Activated CD4-positive, CD25-positive, alpha-beta regulatory T cell (primary cell): ENCODE measurements at places on chromosomes 3 and 15.

GRCh38 chr15:83422541-83422940 lies 24.6 kb upstream of the SH3GL3 start:
- DNase-seq = no peak

DNA sequence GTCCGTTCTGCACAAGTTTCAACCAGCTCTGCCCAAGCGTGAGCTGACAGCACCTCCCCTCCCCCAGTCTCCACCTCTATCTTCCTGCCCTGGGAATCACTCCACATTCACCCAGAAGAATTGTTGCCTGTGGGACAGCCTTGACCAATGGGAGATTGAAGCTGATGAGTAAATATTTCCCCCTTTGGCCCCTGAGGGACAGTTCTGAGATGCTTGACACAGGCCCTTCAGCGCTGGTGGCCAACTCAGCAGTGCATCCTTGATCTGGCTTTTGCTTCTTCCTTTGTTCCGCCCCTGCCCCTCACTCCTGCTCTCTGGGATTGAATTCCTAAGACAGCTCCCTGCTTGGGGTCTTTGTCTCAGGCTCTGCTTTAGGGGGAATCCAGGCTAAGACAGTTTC lies 13.1 kb upstream of the SKIC8 start:
- no peak for DNase-seq

GRCh38 chr15:91061997-91062396 lies 38.1 kb upstream of the SV2B start:
- no peak for DNase-seq

GRCh38 chr3:153972862-153973261 lies 148.3 kb upstream of the ARHGEF26 start:
- no peak for DNase-seq

DNA sequence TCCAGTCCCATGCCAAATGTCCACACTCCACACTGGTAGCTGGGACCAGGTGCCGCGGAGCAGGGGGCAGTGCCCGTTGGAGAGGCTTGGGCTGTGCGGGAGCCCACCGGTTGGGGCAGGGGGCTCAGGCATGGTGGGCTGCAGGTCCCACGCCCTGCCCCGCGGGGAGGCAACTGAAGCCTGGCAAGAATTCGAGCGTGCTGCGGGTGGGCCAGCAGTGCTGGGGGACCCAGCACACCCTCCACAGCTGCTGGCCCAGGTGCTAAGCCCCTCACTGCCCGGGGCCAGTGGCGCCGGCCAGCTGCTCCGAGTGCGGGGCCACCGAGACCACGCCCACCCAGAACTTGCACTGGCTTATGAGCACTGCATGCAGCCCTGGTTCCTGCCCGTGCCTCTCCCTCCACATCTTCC lies 479.4 kb downstream of the ZNF385D start:
- no peak for DNase-seq

DNA sequence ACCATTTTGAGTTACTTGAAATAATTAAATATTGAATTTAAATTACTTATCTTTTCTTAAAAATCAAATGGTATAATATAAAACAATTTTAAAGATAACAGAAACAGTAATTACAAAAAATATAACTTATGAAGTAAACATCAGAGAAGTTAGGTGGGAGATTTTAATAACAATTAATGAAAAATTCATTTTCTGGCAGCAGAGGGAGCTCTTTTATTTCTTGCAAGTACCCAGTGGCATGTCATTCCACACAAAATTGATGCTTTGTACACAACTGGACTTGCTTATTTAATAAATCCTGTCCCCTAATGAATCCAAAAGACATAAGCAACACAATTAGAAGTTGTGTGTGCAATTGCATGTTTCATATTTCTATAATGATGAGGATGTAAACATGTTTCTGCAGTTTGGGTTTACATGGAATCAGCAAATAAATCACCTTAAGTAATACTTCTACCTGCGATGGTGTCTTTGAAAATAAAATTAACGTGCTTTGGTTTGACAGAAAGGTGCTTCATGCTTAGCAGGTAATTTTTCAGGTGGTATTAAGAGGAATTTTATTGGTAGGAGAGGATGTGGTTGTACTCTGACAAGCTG lies 861.3 kb downstream of the ZPLD1 start:
- DNase-seq = no peak

GRCh38 chr3:161766331-161766730 lies 269.7 kb downstream of the OTOL1 start:
- DNase-seq = no peak

- no peak for DNase-seq
Measured at GRCh38 chr3:47663630-47664240, 85.1 kb upstream of the CSPG5 start.

GRCh38 chr15:71250936-71251583 lies 135.8 kb downstream of the THSD4 start:
- DNase-seq = no peak

GRCh38 chr3:178585454-178585853 lies 49.2 kb downstream of the KCNMB2 start:
- DNase-seq = no peak

- peak; percentile 34 for DNase-seq
Measured at GRCh38 chr3:10437272-10437994, 68.0 kb downstream of the ATP2B2 start.

GRCh38 chr15:74144153-74144775 lies 13.9 kb downstream of the ISLR2 start:
- no peak for DNase-seq

DNA sequence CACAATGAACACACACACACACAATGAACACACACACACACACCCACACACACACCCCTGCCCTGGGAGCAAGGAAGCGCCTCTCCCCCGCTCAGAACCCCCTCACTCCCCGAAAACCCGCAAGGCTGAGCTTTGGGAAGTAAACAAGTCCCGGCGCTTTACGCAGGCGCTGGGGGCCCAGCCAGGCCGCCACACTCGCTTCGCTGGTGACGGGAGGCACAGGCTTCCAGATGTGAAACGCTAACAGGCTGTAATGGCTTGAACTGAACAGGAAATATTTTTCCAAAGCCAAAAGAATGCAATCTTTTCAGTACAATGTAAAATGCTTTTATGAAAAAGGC lies 122.7 kb upstream of the IGF1R start:
- DNase-seq = no peak

DNA sequence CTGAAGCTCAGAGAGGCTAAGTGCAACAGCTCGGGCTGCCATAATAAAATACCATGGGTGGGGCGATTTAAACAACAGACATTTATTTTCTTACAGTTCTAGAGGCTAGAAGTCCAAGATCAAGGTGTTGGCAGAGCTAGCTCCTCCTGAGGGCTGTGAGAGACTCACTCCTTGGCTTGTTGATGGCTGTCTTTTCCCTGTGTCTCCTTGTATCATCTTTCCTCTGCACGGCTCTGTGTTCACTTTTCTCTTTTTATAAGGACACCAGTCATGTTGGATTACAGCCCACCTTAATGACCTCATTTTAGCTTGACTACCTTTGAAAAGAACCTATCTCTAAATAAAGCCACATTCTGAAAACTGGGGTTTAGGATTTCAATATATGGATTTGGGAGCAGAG lies 129.7 kb downstream of the RPL22L1 start:
- DNase-seq = no peak

- peak; percentile 53 for DNase-seq
Measured at GRCh38 chr15:101641129-101641764, 10.9 kb downstream of the TM2D3 start.

DNA sequence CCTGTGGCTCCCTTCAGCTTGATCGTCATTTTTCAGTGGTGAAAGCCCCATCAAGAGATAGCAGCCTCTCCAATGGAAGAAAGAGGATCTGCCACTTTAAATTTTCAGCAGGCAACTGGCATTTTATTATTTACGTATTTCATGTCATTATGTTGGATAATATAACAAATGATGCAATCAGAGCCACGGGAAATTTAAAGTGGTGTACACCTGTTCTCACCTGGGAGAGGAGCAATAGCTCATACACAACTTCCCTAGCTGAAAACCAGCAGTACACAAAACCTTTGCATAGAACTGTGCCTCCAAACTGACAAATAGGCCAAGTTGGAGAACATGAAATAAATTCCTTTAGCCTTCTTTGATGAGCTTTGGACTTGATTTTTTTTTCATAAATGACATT lies 136.9 kb downstream of the SATB1 start:
- DNase-seq = no peak

DNA sequence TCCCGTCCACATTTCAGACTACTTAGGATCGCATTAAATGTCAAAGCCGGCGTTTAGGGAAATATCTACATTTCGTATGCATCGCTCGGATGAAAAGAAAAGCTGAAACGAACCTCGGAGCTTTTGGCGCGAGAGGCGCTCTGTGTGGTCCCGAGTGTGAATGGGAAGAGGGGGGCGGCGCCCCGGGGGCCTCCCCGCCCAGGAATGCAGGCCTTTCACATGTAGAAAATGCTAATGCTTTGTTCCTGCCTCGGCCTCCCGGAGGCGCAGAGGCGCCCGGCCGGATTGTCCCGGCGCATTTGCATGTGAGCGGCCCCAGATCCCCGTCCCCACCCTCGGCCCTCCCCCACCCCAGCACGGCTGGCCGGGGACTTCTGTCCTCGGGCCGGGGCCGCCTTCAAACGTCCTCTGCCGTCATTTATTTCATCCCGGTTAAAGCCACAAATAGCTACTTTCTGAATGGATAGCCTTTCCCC lies 37.0 kb upstream of the TRIM71 start:
- DNase-seq = no peak

- no peak for DNase-seq
Measured at GRCh38 chr3:111979434-111980038, 710 bp downstream of the ABHD10 start.

DNA sequence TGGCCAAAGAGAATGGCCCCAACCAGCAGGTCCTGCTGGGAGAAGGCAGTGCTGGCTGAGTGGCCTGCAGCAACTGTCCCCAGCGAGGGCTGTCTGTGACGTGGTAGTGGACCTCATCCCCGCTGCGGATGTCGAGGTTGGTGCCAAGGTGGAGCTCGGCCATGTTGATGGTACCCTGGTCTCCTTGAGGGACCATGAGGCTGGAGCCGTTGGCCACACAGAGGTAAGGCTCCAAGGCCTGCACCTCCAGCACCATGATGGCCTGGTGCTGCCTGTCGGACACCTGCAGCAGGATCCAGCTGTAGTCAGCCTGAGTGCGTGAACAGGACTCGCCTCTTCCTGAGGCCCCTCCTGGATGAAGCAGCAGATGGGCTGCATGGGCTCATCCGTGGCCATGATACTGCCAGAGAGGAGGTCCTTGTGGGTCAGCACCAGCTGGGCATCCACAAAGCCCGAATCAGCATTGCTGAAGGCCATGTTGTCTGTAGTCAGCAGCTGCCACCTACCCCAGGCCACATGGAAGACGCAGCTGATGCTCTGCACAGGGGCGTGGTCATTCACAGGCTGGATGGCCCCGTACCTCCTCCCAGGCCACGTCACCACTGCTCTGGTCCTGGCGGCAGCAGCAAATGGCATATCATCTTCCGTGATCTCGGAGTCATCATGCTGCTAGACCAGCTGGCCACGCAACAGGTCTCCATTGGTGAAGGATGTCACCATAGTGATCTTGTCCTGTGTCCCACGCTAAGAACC lies 167.5 kb downstream of the GOLGA6L4 start:
- DNase-seq = no peak

- no peak for DNase-seq
Measured at GRCh38 chr3:183779896-183780465, 45.4 kb downstream of the MAP6D1 start.

DNA sequence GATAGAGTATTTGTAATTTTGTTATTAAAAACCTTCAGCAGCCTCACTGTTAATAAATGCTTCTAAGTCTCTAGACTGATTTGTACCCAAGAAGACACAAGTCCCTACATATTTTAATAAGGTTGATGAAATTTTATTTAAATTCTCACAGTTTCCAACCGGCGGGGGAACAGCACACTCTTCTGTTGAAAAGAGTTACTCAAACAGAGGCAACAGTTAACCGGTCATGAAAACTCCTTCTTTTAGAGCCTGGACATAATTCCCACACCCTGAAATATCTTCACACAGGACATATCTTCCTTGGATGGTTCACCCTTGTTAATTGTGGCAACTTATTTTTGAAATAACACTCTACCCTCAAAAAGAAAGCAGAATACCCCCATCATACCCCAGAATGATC lies 278.8 kb downstream of the FOXP1 start:
- no peak for DNase-seq

DNA sequence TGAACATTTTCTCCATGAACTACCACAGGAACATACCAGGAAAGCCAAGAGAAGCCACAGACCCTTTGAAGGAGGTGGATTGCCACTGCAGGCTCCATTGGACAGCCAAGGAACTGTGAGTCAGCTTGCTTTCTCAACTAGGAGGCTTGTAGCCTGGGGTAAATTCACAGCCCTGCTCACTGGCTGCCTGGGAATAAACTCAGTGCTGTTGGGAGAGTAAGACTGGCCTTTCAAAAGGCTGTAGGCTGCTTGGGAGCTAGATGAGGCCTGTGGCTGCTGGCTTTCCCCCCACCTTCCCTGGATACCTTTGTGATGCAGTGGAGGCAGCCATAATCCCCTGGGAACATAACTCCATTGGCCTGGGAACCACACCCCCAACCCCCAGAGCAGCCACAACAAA lies 223.5 kb upstream of the RBMS3 start:
- DNase-seq = no peak

DNA sequence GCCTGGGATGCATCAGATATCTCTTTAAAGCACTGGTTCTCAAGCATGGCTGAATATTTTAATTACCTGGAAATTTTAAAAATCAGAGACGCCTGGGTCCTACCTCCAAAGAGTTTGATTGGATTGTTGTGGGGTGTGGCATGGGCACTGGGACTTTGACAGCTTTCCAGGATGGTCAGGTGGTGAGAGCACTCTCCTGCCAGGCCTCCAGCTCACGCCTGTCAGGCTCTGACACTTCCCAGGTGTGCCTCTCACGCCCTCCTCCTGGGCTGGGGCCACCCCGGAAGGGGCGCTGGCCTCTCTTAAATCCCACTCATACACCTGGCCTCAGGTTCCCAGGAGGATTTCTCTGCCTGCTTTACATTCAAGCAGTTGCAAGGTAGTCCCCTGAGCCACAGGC lies 48.5 kb downstream of the AMOTL2 start:
- no peak for DNase-seq

DNA sequence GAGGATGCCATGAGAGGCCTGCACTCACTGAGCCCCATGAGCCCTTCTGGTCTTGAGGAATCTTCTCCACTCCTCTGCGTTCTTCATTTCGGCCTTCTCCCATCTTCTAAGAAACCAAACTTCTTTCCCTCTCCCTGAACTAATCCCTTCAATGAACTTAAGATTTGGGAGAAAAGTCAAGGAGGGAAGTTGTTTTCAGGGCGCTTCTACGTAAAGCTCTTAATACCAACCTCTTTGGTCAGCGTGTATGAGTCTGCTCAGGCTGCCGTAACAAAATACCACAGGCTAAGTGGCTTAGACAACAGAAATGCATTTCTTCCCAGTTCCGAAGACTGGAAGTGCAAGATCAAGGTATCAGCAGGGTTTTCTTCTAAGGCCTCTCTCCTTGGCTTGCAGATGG lies 13.8 kb upstream of the PSMD6 start:
- DNase-seq = no peak

GRCh38 chr3:14253707-14254382 lies 75.2 kb downstream of the LSM3 start:
- DNase-seq = no peak

DNA sequence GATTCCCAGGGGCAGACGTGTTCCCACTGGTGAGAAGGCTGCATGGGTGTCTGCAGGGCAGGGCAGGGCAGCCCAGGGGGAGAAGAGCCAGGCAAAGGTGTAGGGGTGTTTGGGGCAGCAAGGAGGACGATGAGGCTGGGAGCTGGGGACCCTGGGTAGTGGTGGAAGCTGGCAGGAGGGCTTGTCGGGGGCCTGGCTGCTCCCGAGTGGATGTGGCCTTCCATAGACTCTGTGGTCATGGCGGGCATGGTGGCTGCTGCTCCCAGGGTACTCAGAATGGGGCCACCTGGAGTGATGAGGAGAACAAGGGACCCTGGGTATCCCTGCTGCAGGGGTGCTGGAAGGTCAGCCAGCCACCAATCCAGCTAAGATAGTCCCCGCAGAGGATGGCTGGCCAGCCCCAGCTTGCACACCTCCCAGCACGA lies 107.5 kb downstream of the WNT7A start:
- DNase-seq = no peak
